Activated CD4-positive, alpha-beta T cell treated with anti-CD3 and anti-CD28 coated beads, Interleukin-2, amount 50 U/mL, for 48 hours (primary cell): ENCODE measurements at places on chromosomes 7 and 10.

- DNase-seq: no peak
These were observed 182.8 kb downstream of the CREB5 start for GRCh38 chr7:28595076-28595475.

DNA sequence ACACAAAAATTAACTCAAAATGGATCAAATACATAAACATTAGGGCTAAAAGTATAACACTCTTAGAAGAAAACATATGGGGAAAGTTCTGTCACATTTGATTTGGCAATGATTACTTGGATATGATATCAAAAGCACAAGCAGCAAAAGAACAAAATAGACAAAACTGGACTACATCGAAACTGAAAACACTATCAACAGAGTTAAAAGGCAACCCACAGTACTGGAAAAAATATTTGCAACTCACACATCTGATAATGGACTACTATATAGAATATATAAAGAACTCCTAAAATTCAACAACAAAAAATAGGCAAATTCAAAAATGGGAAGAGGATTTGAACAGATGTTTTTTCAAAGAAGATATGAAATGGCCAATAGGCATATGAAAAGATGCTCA, 51.0 kb downstream of the COA1 start:
- no peak for DNase-seq

GRCh38 chr7:36984041-36984521, 259.8 kb upstream of the AOAH start:
- DNase-seq: no peak

GRCh38 chr7:17099083-17099973, 199.1 kb upstream of the AHR start:
- no peak for DNase-seq

- DNase-seq: no peak
These were observed 49.8 kb upstream of the NFE2L3 start for GRCh38 chr7:26102176-26102575.
